ENCODE measurements at places on chromosomes 6 and 20.

DNA sequence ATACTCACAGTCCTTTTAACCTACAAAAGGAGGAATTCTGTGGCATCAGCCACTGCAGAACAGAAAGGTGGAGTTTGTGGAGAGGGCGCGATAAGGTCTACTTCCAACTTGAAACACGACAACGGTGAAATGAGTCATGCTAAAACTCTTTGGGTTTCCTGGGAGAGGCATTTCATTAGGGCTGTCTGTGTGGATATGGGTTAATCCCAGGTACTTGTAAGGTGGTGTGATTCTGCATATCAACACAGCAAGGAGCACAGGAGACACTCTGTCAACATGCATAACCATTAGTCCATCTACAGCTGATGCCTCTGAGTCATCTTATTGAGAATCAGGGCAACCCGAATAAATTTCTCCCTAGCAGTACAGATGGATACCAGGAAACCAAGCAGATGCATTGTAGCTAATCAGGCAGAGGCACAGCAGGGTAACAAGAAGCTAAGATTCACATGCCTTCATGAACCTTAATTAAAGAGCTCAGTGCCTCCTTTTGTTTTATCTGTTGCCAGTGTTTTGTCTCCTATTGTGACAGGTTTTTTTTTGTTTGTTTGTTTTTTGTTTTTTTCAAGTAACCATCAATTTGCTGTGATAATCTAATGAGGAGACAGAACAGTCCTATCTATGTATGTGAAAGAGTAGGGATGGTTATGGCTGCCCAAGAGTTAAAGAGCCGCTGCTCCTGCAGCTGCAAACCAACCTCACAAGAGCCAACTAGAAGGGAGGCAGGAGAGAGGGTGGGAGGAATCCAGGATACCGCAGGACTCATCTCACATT lies 315.8 kb upstream of the SOX4 start:
- no peak for DNase-seq

- DNase-seq, result no peak
These were observed 35.4 kb upstream of the PRSS35 start for GRCh38 chr6:83476971-83477370.

DNA sequence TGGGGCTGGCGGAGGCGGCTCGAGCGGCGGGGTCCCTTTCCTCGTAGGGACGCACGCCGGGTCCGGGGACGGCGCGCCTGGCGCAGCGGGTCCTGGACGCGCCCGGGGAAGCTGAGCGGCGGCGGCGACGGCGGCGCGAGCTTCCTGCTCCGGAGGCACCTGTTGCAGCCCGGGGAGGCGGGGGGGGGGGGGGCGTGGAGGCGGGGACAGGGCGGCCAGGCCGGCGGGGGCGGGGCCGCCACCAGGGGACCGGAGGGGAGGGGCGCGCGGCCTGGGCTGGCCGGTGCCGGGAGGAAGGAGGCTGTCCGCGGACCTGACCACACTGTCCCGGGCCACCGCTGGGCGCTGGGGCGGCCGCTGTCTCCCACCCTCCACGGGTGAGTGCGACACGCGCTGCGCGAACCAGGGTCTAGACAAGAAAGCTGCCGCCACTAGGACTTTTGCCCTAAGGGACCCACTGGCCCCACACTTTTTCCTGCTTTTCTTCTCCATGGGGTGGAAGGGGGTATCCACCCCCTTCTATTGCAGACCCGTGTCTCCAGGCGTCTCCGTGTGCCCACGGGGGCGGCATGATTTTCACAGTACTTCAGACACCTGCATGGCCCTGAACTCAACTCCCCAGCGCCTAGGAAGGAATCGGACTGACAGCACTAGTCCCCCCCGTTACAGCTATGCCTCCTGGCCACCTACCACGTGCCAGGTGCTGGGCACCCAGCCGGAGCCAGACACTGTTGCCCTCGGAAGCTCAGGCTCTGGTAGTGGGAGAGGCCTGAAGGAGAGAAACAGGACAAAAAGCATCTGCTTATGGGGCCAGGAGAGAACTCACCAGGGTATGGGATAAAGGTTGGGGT lies at the start of gene NFATC2:
TSS of gene NFATC2 (minus strand) at position 149 of the 851 bp plus-strand sequence. CDS start 220 bp downstream, outside the sequence.
- no peak for DNase-seq

- no peak for DNase-seq
These were observed 29.0 kb downstream of the BPIFB1 start for GRCh38 chr20:33311996-33312395.

GRCh38 chr6:112061605-112062004 lies 7.7 kb downstream of the CCN6 start:
- no peak for DNase-seq

- no peak for DNase-seq
These were observed 30.4 kb downstream of the HLA-G start for GRCh38 chr6:29858006-29858405.

DNA sequence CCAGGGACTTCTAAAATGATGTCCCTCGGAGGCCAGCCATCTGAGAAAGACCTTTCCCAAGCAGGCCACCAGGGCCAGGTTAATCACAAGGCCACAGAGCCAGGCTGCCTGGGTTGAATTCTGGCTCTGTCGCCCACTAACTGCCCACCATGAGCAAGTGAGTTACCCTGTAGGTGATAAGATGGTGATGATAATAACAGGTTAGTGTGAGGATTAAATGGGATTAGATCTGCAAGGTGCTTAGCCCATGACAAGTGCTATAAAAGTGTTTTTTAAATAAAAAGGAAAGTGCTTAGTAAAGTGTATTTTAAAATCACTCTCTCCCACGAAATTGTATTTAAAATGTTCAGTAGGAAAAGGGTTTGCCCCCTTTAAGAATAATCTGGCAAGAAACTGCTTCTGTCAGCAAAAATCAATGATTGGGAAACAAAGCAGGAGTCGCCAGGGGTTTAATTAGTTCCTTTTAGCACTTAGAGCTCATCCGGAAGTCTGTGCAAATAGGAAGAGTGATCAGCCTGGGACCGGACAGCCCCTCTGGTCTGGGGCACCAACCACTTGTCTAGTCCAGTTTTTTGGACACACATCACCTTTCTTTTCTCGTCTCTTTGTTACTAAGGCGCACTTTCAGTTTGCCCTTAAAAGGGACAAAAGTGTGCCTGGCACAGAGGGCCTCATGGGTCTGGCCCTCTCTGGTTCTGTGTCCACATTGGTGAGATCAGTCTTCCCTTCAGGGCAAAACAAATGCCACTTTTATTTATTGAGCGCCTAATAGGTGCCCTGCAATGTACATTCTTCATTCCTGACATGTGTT lies 150.4 kb downstream of the GRM4 start:
- DNase-seq, result no peak

DNA sequence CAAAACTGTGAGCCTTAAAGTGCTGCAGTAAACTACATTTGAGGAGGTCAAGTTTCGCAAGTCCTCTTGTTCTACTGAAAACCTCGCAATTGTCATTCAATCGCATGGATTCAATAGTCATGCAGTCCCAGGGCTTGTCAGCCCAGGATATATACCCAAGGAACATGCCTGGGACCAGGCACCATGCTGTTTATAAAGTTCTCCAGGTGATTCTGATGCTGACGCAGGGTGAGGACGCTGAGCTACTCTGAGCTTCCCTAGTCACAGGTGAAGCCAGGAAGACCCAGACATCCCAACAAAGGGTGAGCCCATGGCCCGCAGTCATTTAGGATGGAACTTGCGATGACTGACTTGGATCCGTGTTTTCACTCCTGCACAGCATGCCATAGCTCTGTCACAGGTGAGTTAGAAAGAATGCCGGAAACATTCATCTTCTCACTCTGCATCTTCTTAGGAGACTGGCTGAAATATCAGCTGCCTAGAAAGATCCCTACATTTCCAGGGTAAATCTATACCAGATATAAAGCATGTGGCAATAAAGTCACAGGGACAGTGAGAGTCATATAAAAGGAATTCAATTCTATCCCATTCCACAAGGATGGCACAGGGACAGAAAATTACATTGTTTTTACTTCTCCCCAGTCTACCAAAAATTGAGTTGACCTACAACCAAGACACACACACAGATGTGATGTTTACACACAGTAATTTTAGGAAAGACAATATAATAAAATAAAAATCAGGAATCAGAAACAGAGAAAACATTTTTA lies 27.0 kb upstream of the SSTR4 start:
- no peak for DNase-seq

GRCh38 chr20:45852326-45852725 lies 4.9 kb downstream of the ACOT8 start:
- DNase-seq, result no peak

- DNase-seq, result no peak
These were observed 36.5 kb downstream of the LRRC1 start for GRCh38 chr6:53831081-53831869.

GRCh38 chr6:42702200-42702599 lies 20.2 kb downstream of the PRPH2 start:
- no peak for DNase-seq

DNA sequence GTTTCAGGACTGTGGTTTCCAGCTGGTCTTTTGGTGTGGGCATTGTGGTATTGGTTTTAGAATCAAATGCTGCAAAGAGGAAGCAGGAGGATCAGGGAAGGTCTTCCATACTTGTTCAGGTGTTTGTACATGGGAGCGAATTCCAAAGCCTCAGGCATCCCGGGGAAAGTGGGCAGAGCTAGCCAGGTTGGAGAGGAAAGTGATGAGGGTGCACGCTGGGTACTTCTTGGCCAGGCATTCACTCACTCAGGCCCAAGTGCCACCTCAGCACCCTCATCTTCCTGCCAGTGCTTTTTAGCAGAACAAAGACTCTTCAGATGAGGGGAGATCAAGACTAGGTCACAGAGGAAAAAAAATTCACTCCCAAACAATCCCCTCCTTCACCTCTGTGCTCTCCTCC lies 241.1 kb upstream of the TBX18 start:
- DNase-seq, result no peak

DNA sequence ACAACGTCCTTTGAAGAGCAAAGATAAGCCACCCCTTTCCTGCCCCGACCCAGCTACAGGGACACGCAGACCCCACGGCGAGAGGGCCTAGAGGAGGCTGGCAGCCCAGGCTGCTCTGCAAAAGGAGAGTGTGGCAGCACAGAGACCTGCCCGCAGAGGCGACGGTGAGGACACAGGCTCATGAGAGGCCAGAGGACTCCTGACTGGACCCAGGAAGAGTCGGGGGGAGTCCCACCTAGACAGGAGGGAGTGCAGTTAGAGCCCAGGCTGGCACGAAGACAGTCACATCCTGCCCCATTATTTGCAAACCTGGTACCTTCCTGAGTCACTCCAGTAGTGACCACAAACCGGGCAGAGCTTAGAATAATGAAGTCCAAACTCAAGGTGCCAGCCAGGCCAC lies 227.7 kb upstream of the CDH4 start:
- DNase-seq, result no peak

DNA sequence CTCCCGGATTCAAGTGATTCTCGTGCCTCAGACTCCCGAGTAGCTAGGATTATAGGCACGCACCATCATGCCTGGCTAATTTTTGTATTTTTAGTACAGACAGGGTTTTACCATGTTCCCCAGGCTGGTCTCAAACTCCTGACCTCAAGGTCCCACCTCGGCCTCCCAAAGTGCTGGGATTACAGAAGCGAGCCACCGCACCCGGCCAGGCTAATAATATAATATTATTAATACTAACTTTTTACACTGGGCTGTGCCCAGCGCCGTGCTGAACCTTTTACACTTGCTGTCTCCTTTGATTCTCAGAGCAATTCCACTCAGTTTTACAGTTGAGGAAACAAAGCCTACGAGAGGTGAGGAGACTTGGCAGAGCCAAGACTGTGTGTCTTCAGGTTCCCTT lies 2.3 kb upstream of the TGM3 start:
- DNase-seq, result no peak

DNA sequence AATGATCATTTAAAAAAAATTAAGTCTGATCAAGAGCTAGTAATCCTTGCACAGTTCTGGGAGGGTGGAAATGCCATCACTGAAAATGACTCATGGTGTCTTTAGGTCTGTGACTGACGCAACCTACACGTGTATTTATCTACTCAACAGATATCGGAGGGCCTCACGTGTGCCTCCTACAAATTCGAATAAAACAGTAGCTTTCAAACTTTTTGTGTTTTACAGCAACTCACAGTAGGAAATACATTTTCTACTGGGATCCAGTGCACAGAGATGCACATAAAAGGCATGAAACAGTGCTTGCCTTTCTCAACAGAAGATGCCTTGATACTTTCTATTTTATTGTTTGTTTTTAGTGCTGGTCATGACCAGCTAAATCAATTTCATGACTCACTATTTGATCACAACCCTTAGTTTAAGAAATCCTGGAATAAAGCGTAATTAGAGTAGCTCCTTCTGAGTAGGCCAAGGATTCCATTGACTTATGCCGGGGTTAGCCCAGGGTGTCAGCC lies 210.0 kb upstream of the SNX9 start:
- no peak for DNase-seq

GRCh38 chr6:144675231-144675861 lies 390.2 kb downstream of the UTRN start:
- DNase-seq, result no peak

DNA sequence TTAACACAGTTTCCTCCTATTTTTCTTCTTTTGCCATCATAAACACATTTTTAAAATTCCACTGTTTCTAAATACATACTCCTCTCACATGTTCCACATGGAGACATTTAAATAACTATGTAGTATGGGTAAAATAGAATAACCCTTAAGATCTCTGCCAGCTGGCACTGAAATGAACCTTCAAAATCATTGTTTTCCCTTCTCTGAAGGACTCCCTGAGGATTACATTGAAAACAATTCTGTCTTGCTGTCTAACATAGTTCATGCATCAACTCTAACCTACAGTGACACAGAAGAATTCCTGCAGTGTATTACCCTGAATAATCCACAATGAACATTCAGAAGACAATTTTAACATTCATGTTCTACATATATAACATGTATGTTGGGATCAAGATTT lies 1361.8 kb upstream of the CITED2 start:
- no peak for DNase-seq

- no peak for DNase-seq
These were observed 250.4 kb upstream of the KCNQ5 start for GRCh38 chr6:72371473-72371872.

DNA sequence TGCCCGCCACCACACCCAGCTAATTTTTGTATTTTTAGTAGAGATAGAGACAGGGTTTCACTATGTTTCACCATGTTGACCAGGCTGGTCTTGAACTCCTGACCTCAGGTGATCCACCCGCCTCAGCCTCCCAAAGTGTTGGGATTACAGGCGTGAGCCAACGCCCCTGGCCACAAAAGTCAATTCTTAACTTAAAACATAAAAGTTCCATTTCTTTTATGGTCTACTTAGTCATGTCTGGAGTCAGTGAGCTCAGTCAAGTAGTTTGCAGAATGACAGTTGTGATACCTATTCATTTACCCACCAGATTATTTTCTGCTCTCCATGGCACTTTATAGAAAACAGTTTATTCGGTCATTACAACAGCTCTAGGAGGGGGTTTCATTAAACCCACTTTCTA lies 103.1 kb upstream of the ESR1 start:
- DNase-seq, result no peak

- no peak for DNase-seq
These were observed 3.3 kb downstream of the EZR start for GRCh38 chr6:158815907-158816306.

Measured in C1 segment of cervical spinal cord (tissue), 14 donors.